Thymus (tissue), 14 donors: ENCODE measurements at places on chromosomes 3 and 15.

DNA sequence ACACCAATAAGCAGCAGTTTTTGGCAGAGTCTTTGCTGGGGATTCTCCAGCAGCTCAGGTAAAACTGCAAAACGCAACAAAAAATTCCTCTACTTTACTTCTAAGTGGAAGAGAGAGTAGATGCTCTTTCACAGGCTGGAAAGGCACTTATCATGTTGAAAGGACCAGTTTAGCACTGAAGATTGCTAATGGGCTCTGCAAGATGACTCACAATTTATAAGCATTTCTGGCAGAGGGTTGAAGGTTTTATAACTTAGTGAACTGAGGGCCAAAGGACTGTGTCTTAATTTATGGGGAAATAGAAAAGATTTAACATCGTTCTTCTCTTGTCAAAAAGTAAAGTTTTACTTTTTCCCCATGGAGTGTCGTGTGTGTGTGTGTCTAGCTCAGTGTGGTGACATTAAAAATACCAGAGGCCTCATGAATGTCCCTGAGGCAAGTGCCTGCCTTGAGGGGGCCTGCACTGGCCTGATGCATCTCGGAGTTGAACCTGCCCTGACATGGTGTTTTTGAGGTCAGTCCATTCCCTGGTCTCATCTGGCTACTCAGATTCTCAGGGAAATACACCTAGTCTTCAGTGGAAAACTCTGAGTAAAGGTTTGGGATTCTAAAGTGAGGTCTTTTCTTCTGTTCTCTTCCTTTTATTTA lies 1092.0 kb downstream of the NAALADL2 start:
- DNase-seq, result no peak

GRCh38 chr3:148054999-148055398 lies 642.7 kb upstream of the AGTR1 start:
- DNase-seq, result no peak

DNA sequence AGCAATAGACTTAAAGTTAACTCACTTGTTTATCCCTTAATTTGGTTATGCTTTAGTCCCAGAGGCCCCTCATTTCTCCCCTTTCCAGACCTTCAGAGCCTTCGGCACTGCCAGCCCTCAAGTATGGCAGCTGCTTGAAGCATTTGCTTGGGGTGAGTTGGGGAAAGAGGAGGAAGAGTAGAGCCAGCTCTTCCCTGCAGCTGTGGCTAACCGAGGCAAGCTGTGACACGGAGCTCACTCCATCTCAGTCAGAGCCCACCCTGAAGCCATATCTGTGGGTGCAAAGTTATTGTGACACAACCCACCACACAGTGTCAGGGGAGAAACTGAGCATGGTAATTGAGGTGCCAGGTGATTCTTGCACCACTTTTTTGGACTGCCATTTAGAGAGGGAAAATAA lies 66.1 kb downstream of the FILIP1L start:
- no peak for DNase-seq

GRCh38 chr3:106305127-106305526 lies 436.3 kb upstream of the CBLB start:
- DNase-seq, result no peak

GRCh38 chr3:123397921-123398785 lies 50.7 kb downstream of the ADCY5 start:
- DNase-seq, result no peak

DNA sequence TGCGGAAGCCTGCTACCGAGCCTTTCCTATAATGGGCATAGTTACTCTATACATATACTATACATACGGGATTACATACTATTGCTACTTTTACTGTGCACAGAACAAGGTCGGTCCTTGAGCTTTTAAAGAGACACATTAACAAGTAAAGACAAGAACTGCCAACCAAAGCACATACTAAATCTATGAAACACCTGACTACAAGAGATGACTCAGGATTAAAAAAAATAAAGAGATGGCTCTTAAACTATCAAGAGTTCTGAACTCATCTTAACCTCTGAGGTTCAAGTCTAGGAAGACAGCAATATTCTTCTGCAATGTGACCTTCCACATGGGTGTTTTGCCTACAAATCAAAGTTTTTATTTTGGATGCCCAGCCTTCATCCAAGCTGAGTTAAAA lies 106.8 kb downstream of the TNIK start:
- no peak for DNase-seq

DNA sequence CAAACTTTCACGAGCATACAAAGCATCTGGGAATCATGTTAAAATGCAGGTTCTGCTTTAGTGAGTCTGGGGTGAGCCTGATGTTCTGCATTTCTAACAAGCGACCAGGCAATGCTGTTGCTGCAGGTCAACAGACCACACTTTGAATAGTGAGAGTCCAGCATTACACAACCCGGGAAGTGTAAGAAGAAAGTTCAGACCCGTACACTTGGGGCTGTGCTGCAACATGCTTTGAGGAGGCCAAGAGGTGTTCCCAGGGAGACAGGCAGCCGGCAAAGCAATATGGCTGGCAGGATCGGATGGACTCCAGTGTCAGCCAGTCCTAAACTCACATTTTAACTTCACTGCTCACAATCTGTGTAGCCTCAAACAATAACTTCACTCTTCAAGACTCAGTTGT lies 134.2 kb downstream of the LIPC start:
- no peak for DNase-seq

DNA sequence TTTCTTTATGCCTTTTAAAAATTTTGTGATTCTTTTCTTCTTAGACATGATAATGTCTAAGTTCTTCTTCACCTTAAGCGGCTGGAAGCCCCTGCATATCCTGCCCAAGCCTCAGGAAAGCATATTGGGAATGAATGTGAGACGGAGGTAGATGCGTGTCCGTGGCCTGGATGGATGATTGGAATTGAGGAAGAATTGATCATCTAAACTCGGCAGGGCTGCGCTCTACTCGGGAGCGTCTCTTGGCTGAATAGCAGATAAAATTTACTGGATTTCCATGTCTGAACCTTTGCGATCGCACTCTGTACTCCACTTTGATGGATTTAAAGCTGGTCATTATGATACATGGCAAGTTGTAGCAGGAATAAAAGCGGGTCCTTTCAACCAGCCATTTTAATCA lies 406.7 kb upstream of the ONECUT1 start:
- DNase-seq, result no peak

DNA sequence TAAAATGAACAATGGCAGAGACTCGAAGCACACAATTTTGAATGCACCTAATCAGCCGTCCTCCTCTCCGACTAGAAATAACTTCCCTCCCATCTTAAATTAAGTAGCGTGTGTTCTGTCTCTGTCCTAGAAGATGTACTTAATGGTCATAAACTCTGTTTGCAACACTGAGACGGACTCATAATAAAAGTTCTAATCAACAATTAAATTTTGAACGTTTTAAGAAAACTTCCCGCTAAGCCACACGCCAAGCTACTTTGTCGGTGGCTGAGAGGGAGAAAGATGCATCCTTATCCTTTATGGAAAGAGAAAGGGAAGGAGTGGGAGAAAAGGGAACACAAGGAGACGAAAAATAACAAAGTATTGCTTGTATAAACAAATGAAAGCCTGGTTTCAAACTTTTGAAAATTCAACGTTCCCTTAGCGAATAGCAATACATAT lies 989 bp downstream of the GNB4 start:
- no peak for DNase-seq

DNA sequence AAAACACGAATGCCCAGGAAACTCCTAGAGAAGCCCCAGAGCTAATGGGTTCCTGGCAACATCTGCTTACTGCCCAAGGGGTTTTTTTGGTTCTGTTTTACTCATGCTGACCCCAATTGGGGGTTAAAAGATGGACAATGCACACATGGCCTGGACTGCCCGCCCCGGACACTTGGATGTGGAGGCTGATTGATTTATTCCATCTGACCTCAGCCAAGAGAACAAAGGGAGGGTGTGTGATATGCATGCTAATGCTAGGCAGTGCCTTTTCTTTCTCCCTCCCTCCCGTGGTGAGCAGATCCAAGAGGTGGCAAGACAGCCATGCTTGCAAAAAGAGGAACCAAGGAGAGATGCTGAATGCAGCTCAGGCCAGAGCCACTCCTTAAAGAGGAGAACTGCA lies 3.3 kb upstream of the LRTM1 start:
- no peak for DNase-seq

- no peak for DNase-seq
Measured at GRCh38 chr15:68378595-68378994, 53.4 kb downstream of the ITGA11 start.

GRCh38 chr3:168273036-168273435 lies 177.3 kb upstream of the GOLIM4 start:
- DNase-seq, result no peak

GRCh38 chr3:177104299-177104992 lies 92.8 kb downstream of the TBL1XR1 start:
- no peak for DNase-seq

DNA sequence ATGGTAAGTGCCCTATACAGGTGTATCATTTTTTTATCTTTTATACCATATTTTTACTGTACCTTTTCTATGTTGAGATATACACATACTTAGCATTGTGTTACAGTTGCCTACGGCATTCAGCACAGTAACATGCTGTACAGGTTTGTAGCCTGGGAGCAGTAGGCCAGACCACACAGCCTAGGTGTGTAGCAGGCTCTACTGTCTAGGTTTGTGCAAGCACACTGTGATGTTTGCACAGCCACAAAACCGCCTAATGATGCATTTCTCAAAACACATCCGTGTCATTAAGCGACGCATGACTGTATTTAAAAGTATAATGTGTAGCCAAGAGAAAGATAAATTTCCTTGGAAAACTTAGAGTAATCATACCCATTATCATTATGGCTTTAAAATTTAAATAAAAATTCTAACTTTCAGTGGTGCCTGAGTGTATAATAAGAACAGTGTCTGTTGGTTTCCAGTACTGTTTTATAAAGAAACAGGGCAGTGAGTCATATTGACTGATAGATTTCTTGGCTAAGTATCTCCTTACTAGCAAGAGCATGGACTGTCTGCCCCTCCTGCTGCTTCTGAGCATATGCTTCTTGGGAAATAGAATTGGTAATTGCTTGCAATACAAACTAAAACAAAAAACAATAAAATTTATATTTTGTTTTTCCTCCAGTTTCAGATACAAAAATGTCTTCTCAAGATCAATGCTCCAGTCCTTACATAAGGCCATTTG lies 18.3 kb downstream of the CALML4 start:
- no peak for DNase-seq

- no peak for DNase-seq
Measured at GRCh38 chr3:187286467-187287059, 5.0 kb downstream of the MASP1 start.

- no peak for DNase-seq
Measured at GRCh38 chr3:101868534-101869464, 19.5 kb downstream of the NFKBIZ start.

DNA sequence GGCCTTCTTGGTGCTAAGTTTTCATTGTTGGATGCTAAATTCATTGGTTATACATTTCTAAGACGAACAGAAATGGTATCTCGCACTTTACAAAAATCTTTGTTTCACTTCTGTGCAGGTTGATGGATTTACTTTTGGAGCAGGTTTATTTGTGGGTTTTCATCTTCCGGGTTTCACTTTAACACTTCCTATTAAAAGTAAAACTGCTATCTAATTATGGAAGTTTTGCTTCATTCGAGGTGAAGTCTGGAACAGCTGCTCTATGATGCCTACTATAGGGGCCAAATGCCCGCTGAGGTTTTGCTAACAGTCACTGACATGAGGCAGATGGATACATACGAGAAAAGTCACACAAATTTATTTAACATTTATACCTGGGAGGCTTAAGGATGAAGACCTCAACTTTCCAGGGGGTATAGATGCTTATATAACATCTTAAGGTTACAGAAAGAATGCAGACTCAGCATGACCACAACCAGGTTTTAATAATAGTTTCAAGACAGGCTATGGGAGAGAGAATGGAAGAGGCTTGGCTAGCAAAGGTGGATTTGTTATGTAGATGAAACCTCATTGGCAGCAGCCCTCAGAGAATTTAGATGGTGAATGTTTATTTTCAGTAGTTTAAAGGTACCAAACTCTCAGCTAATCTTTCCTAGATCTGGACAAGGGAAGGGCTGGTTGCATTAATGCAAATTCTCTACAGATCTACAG lies 54.2 kb downstream of the OSTN start:
- DNase-seq, result no peak

GRCh38 chr15:43763819-43764446 lies 12.8 kb downstream of the ELL3 start:
- DNase-seq, result no peak

- DNase-seq, result no peak
Measured at GRCh38 chr3:194893121-194893987, 207.7 kb downstream of the FAM43A start.

- peak; percentile 86 for DNase-seq
Measured at GRCh38 chr3:133490468-133491351, 82.8 kb upstream of the CDV3 start.

DNA sequence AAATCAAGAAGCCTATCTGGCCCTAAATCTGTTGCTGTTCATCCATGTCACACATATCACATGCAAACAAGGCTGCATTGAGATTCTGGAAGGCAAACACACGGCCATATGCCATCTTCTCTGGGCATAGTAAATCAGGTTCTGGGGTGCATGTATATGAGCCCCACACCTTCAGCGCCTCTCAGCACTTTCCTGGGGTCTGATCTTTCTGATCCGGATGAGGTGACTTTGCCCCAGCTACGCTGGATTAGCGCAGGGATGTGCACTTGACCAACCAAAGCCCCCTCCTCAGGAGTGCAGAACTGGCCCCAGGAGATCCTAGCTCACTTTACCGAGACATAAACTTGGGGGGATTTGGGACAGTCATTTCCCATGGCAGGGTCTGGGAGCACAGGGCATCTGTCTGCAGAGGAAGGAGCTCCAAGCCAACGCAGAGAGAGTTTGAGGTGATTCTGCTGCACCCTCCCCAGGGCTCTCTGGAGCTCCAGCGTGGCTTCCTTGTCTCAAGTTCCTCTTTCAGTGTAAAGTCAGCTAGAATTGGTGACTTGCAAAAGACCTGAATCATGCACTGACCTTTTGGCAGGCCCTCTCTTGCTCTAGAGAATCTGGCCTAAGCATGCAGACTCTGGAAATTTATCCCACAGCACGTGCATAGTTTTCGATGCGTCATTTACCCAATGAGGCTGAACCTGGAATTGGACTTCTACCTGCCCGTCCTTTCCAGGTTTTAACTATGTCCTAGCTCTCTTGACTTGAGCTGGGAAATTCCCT lies 63.5 kb upstream of the KLF13 start:
- DNase-seq, result no peak
